Stimulated activated CD8-positive, alpha-beta memory T cell treated with anti-CD3 and anti-CD28 coated beads, Interleukin-4, amount 100 ng/mL, for 1 hour (primary cell): ENCODE measurements at places on chromosomes 4 and X.

- no peak for DNase-seq
These were observed 42.0 kb downstream of the LGI2 start for GRCh38 chr4:24988776-24989175.

DNA sequence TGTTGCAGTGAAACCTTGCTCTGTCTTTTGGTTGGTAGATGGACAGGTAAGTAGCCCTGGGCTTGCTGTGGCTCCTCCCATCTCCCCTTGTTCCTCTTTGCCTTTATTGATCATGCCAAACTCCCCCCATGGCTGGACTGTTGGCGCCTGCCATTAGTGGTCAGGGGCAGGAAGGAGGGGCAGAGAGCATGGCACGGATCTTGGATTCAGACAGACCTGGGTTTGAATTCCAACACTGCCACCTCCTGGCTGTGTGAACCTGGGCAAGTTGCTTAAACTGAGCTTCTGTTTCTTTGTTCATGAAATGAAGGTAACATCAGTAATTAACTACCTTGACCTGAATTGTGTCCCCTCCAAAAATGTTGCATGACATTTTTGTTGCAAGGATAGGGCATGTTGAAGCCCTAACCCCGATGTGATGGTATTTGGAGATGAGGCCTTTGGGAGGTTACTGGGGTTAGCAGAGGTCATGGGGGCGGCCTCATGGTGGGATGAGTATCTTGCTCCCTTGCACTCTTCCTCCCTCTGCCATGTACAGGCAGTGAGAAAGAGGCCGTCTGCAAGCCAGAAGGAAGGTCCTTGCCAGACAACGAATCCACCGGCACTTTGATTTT, 6.0 kb downstream of the SLC2A9 start:
- DNase-seq: no peak

- no peak for DNase-seq
These were observed 34.4 kb upstream of the TBL1X start for GRCh38 chrX:9430346-9430921.

DNA sequence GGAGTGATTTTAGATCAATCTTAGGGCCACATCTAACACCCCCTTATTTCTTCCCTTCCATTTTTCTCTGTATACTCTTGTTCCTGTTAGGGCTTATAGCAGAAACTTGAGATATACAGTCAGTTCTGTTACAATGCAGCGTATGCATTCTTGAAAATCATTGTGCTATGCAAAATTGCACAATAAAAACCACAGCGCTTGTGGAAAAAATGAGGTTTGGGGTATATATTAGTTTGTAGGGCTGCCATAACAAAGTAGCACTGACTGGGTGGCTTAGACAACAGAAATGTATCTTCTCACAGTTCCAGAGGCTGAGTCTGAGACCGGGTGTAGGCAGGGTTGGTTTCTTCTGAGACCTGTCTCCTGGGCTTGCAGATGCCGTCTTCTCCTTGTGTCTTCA, 59.0 kb downstream of the WWC2 start:
- DNase-seq: no peak

DNA sequence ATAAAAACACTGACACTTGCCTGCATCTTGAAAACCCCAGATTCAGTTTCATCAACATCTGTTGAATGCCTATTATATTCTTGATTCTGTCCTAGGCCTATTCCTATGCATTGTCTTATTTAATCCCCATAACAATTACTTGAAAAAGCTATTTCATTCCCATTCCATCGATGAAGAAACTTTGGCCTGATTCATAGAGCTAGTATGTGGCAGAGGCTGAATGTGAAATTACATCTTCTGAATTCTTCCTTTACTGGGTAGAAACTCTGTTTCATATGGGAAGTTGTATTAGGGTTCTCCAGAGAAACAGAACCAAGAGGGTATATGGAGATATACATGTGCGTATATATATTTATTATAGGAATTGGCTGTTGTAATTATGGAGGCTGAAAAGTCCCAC, 35.0 kb upstream of the SLC4A4 start:
- DNase-seq: no peak

- no peak for DNase-seq
These were observed 1901.3 kb upstream of the TENM3 start for GRCh38 chr4:180341926-180342325.

GRCh38 chr4:108060686-108061321, 71.1 kb downstream of the HADH start:
- DNase-seq: no peak

DNA sequence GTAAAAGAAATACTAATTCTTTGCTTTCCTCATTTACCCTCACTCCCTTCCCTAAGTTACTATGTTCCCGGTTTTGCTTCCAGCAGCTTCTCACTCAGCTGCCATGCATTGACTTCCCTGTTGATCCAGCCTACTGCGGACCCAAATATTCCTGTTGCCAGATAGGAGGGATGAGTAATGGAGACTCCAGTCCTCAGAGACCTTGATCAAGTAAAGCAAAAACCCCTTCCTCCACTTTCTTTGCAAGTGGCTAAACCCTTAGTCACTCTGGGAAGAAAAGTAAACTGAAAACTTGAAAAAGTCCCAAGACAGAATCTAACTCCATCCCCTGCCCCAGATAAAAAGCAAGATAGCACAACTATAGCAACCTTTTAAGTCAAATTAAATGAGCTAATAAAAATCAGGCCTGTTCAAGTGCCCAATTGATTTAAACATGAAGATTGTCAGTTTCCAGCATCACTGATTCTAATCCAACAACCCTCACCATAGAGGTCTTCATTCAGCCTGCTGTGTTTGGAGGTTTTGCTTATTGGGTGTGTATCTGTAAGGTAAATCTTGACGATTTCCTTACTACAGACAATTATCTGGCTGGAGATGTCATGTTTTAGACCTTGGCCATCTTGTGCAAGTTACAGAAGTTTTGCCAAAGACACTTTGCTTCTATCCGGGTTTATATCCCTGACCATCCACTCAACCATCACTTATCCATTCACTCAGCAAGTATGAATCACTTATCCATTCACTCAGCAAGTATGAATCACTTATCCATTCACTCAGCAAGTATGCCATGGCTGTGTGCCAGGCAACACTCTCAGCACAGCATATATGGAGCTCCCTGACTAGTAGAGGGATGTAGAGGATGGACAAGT, 17.6 kb downstream of the FGFBP1 start:
- no peak for DNase-seq

DNA sequence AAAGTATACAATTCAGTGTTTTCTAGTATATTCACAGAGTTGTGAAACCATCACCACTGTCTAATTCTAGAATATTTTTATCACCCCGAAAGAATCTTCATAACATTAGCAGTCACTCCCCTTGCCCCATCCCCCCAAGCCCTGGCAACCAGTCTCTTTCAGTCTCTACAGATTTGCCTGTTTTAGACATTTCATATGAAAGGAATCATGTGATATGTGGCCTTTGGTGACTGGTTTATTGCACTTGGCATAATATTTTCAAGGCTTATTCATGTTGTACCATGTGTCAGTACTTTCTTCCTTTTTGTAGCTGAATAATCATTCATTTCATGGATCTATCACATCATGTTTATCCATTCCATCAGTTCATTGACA, 371.7 kb downstream of the AFF2 start:
- no peak for DNase-seq

- DNase-seq: no peak
These were observed 583.9 kb downstream of the BCOR start for GRCh38 chrX:39513836-39514235.
